ENCODE measurements at places on chromosomes 4 and X.

- no peak for DNase-seq
Observed at GRCh38 chr4:2261853-2262144, at the start of gene MXD4. Gene MXD4, minus strand, starts transcription at chr4:2262109. Its CDS starts 129 bp downstream, at chr4:2261980.

- no peak for DNase-seq
Observed at GRCh38 chr4:146534178-146534577, 12.4 kb upstream of the SLC10A7 start.

DNA sequence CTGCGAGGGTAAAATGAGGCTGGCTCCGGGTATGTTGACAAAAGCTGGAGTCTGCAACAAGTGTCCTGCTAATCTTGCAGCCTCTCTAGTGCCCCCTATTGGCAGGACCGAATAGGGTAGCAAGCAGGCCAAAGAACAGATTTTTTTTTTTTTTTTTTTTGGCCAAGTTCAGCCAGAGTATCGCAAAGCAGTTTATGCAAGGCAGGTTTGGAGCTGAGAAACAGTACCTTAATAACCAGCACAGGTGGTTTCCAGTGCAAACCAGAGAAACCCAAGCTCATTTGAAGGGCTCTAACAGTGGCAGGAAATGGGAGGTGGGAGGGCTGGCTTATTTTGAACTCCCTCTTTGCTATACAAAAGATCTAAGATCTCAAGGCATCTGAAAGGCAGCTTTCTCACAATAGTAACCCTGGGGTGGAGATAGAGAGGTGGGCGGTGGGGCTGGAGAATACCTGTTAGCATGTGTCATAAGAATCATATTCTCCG, 38.2 kb upstream of the OCIAD2 start:
- no peak for DNase-seq

- no peak for DNase-seq
Observed at GRCh38 chrX:41137589-41137988, 52.3 kb downstream of the USP9X start.

DNA sequence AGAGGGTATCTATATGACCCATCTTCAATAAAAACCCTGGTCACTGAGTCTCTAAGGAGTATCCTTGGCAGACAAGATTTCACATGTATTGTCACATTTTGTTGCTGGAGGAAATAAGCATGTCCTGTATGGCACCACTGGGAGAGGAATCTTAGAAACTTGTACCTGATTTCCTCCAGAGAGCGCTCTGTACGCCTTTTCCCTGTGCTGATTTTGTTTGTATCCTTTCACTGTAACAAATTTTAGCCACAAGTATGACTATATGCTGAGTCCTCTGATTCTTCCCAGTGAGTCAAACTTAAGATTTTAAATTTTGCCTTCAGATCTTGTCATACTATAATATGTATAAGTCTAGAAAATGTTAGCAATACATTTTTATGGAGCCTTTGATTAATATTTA, 102.8 kb downstream of the ITIH6 start:
- DNase-seq: no peak

- no peak for DNase-seq
Observed at GRCh38 chr4:7403001-7403400, 31.7 kb downstream of the PSAPL1 start.

DNA sequence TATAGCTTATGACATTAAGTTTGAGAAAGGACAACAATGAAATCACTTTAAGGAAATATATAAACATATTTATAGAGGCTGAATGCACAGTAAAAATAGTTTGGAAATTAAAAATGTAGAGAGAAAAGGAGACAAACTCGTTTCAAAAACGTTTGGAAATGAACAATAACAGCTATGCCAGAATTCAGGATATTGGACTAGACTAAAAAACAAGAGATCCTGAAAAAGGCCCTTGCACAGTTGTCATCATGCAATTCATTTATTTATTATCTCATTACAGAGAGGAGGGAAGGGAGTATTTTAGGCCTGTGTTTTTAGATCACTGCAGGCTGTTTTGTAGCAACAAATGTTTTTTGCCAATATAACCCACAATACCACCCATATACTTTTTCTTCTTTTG, 527.2 kb downstream of the ADGRL3 start:
- no peak for DNase-seq

DNA sequence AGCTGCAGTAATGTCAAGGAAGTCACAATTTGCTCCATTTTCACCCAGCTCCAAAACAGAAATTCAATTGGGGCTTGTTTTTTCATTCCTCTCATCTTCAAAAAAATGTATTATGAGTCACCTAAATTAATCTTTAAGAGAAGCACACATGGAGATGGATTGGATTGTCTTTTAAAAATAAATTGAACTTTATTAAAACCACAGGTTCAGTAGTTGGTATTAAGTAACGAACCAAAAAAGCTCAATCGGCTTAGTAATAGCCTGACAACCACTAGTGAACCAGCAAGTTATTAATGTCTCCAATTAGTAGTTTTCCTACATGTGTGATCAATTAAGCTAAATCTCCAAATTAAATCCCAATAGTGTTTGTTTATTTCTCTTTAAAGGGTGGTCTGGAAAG, 283.5 kb upstream of the GIMD1 start:
- DNase-seq: no peak

- DNase-seq: no peak
Observed at GRCh38 chr4:83542225-83542624, 6.3 kb downstream of the GPAT3 start.

GRCh38 chrX:133373386-133374079, 41.8 kb downstream of the GPC4 start:
- no peak for DNase-seq

GRCh38 chrX:154840856-154841255, 6.4 kb upstream of the SMIM9 start:
- DNase-seq: no peak

- peak; percentile 6 for DNase-seq
Observed at GRCh38 chrX:13694359-13694758, 5.4 kb downstream of the RAB9A start.

GRCh38 chrX:22117633-22118032, 85.5 kb downstream of the PHEX start:
- no peak for DNase-seq

GRCh38 chrX:97401586-97402136, 518.0 kb downstream of the RPA4 start:
- DNase-seq: no peak

DNA sequence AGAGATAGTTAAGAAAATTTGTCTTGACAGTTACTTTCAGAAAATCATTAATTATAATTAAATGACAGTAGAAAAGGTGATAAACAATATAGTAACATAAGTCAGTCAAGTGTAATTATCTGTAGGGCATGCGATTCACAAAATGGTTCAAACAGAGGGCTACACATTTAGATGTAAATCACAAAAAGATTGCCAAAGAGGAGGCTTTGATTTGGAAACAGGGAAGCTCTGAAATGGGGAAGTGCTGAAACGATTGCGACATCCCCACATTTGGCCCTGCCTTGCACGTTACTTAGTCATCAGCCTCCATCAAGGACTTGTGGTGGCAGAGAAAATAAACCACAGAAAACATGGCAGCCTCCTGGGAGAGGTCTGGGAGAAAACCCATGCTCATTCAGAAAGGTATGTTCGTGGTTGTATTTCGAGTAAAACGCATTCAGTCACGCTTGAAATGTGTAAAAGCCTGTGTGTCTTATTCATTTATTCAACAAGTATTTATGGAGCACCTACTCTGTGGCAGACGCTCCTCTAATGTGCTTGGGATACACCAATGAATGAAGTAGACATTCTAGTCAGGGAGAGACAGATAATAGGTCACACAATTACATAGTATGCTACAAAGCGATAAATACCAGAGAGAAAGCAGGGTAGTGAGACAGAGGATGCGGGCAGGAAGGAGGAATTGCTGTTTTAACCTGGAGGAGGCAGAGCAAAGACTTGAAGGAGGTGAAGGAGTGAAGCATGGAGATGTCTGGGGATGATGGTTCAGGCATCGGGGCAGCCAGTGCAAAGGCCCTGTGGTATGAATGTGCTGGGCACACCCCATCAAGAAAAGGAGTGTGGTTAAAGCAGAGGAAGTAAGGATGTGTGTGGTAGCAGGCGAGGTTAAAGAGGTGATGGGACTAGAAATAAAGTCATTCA, 7.8 kb downstream of the RBM47 start:
- peak; percentile 89 for DNase-seq

DNA sequence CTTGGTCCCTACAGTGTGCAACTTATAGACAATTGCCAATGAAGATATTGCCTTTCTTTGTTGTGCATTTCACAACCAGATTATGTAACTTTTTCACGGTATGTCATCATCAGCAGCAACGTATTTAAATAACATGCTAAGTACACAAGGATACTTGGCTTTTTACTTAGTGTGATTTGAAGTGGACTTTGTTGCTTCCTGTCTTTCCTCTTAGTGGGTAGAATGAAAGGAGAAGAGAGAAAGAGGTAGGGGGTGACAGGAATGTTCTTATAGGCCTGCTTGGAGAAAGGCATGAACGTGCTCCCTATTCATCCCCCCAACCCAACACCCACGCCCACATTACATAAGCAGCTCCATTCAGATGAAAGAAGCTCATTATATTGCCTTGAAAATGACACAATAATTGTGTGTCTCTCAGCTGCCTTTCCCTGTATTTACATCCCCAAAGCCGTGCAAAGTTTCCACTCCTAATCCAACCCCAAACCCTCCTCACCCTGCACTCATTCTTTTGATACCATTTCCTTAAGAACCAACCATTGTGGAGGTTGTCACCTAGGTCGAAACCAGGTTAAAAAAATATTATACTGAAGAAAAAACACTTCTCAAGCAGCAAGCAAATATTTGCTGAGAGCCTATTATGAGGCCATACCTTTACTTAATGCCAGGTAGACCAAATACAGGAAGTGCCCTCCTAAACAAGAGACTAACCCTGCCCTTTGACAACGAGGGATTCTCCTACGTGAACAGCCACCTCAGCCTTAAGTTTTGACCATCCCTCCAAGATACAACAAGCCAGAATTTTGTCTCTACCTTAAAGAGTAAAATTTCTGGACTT, 25.2 kb upstream of the GK start:
- no peak for DNase-seq

DNA sequence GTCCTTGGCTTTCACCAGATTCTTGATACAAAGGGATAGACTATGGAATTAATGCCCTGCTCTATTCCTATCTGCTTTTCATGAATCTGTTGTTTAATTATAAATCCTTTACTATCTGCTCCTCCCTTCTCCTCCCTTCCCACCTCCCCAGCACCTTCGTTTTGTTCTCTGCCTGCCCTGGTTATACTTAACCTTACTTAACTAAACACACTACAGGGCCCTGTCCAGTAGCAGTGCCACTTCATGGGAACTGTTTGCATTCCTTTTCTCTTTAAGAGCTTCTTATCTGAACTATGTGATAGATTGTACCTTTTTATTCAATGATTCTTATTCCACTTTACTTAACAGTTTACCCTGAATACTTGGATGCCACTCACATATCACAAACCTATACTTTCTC, 830 bp downstream of the HOPX start:
- no peak for DNase-seq

DNA sequence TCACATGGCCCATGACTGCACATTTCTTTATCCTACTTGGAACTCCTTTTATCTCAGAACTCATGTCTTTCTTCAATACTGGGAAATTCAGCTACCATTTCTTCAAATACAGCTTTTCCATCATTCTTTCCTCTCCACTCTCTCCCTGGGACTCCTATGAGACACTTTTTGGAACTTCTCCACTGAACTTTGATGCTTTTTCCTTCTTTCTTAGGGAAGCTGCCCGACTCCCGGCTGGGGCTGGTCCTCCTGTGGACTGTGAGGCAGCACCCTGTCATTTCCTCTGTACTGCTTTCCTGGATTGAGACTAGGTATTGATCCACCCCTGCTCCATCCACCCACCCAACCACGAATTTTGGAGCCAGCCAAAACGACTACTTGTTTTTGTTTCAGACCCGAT, 40.0 kb downstream of the ZFYVE28 start:
- no peak for DNase-seq

GRCh38 chr4:79087071-79087470, 147.8 kb upstream of the PAQR3 start:
- DNase-seq: no peak

DNA sequence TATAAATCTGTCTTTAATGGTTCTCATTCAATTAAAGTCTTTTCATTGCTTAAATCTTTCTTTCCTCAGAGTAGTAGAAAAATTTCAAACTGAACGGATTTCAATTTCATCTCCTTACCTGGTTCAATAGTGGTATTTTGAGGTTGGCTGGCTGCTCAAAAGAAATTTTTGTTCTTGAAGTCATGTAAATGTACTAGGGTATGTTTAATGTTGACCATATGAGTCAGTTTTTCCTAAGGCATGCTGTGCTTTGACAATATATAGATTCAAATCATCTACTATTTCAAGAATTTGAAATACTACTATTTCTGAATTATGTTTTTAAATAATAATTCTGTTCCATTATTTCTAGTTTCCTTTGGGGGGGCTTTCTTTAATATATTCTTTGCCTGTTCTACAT, 105.5 kb downstream of the PACRGL start:
- DNase-seq: no peak

DNA sequence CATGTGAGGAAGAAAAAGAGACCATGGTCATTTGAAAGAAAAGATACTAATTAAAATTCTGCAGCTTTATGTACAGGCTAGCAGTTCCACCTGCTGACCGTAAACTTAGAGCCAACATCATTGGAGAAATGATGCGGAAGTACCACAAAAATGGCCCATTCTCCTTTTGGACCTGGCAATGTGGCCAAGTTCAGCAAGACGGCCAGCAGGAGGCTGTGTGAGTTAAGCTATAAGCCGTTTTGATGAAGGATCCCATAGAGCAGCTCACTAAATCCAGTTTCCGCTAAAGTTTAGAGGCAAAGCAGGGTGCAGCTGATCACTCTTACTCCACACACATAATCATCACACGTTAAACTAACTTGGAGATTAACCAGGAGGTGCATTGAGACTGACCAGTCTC, 133.8 kb downstream of the LDB2 start:
- DNase-seq: no peak

Measured in kidney glomerular epithelial cell (primary cell).